ENCODE measurements at places on chromosomes 1 and 21. TPM values are rescaled to one million over a fixed set of nuclear protein-coding genes. Genes with fewer than 3 reads are reported as not detected.

Gene LENEP
- total RNA-seq, result 1.3 TPM

Gene ADARB1
- total RNA-seq, result 11.1 TPM

Gene LCE2B
- not detected for total RNA-seq

Gene ZNF648
- 0.23 TPM for total RNA-seq

Gene SPRR1A
- not detected for total RNA-seq

DNA sequence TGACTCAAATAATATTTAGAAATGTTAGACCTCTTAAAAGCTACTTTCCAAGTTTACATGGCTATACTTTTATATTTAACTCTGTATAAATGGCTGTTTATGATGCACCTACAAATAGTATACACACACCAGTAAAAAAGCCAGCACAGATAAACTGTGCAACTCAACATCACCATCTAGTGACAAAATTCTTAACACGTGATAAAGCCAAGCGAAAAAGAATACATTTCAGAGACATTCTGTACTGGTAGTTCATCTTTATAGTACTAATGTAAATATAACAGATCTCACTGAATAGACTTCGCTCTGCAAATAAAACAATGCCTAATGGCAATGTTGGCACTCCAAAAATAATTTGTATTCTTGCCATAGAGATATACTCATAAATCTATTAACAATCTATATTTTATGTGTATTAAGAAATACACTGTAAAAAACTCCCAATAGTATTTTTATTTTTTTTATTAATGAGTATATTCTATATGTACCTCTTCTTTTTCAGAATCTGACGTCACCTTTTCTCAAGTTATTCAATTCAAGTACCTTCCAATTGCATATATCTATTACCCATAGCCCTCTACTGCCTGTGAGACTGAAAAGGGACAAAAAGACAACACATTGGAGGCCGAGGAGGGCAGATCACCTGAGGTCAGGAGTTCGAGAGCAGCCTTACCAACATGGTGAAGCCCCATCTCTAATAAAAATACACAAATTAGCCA, 100.2 kb downstream of the DPYD start:
- DNase-seq, result no peak
- H3K27me3 ChIP-seq, result no peaks in the 10 kb centered on the region
- no peaks in the 10 kb centered on the region for H3K4me1 ChIP-seq
- no peaks in the 10 kb centered on the region for H3K36me3 ChIP-seq

DNA sequence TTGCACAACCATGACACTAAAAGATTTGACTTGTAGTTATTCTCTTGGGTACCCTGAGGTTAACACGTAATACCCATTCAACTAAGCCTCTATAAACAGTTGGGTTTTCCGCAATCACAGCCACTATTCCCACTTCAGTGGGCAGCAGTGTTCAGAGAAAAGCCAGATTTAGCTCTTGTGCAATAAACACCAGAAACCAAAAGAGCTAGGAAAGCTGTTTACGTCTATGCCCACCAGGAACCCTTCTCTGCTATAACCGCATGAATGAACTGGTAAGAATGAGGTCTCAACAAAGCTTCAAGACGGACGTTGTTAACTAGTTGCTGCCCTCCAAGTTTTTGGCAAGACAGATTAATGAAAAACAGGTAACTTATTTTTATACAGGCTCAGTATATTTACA, 101.3 kb downstream of the SLC45A1 start:
- peaks cover 2% of the 10 kb centered on the region for H3K36me3 ChIP-seq
- H3K4me3 ChIP-seq, result no peak overlapping the region
- no peak for DNase-seq
- H3K27me3 ChIP-seq, result no peaks in the 10 kb centered on the region
- no peak overlapping the region for H3K27ac ChIP-seq

DNA sequence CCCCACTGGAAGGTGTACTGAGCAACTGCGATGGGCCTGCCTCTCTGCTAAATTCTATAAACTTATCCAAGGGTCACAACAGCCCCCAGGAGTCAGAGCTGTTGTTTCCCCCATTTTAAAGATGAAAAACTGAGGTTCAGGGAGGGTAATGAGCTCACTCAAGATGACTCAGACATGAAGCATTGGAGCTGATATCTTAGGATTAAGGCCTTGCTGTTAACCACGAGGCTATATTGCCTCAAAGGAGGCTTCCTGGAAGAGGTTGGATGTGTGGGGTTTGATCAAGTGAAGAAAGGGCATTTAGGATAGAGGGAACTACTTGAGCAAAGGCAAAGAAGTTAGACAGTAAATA, 6.7 kb downstream of the LDLRAP1 start:
- no peak for DNase-seq
- H3K4me3 ChIP-seq, result no peak overlapping the region
- no peaks in the 10 kb centered on the region for H3K36me3 ChIP-seq
- no peak overlapping the region for H3K27ac ChIP-seq
- no peaks in the 10 kb centered on the region for H3K4me1 ChIP-seq

GRCh38 chr1:188489336-188490112, 1660.8 kb downstream of the PLA2G4A start:
- H3K4me1 ChIP-seq, result no peaks in the 10 kb centered on the region
- no peaks in the 10 kb centered on the region for H3K36me3 ChIP-seq
- H3K27me3 ChIP-seq, result no peaks in the 10 kb centered on the region
- H3K4me3 ChIP-seq, result no peak overlapping the region
- no peak for DNase-seq
- H3K27ac ChIP-seq, result no peak overlapping the region

DNA sequence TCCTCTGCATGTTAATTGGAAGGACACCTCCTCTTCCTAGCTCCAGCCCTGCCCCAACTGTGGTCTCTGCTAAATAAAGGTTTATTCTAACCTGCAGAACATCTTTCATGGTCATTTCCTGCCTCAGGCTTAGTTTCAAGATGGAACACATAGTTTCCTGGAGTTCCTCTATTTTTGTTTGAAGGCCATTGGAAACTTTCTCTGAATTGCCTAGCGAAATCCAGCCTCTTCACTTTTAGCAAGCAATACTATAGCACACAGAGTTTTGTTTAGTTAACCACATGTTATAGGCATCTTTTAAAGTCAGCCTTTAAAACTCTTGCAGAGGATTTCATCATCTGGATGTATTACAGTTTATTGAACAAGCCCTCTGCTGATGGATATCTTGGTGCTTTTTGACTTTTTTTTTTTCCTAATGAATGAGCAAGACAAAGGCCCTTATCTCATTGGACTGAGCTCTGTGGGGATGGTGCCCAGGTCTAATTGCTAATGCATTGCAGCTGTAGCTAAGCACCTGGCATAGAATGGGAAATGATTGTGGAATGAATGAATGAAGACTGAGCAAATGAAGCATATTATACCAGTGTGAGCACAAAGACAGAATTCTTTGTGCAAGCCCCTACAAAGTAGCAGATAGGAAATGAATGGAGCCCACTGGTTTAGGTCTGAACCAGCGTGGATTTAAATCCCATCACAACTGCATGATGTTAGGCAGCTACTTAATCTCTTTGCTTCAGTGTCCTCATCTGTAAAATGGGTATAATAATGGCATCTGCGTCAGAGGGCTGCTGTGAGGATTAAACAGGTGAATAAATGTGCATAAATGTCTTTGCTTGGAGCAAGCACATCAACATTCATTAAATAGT, 641 bp upstream of the CFAP107 start:
- no peak for DNase-seq
- no peaks in the 10 kb centered on the region for H3K4me1 ChIP-seq
- no peaks in the 10 kb centered on the region for H3K36me3 ChIP-seq
- no peak overlapping the region for H3K27ac ChIP-seq
- no peak overlapping the region for H3K4me3 ChIP-seq

- peak; percentile 41 for DNase-seq
- H3K4me1 ChIP-seq, result peaks cover 5% of the 10 kb centered on the region
- H3K27ac ChIP-seq, result no peak overlapping the region
- H3K27me3 ChIP-seq, result no peaks in the 10 kb centered on the region
- no peak overlapping the region for H3K4me3 ChIP-seq
- H3K36me3 ChIP-seq, result no peaks in the 10 kb centered on the region
These were observed 116.0 kb downstream of the IER5 start for GRCh38 chr1:181204530-181204929.

DNA sequence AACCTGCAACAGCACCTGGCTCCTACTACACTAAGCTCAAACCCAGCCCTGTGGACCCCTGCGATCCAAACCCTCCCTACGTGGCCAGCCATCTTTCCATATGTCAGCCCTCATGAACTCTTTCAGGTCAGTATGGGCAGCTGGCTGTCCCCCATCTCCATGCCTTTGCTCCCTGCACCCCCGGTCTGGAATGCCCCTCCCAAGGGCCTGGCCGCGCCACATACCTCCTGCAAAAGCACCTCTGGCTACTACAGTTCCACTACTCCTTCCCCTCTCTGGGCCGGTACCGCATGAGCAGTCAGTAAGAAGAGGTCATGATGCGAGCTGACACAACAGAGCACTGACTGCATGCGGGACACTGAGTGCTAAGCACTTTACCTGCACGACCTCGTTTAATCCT, 10.0 kb upstream of the TAGLN2 start:
- H3K4me1 ChIP-seq, result peaks cover 12% of the 10 kb centered on the region
- peaks cover 21% of the 10 kb centered on the region for H3K36me3 ChIP-seq
- DNase-seq, result no peak
- H3K27me3 ChIP-seq, result no peaks in the 10 kb centered on the region
- H3K4me3 ChIP-seq, result no peak overlapping the region

DNA sequence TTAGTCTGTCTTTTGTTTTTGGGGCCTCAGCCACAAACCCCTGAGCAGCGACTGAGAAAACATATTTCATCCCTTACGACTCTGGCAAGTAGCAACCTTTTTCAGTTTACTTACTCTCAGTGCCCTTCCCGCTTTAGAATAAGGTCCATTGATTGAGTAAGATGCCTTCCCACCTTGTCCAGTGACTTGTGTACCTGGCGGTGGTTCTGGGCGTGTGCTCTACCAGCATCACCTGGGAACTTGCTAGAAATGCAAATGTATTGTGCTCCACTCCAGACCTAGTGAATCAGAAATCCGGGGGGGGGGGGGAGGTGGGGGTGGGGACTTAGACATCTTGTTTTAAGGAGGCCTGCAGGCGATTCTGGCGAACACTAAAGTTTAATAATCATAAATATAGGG, 72.1 kb downstream of the S1PR1 start:
- H3K4me3 ChIP-seq, result no peak overlapping the region
- no peak for DNase-seq
- no peaks in the 10 kb centered on the region for H3K27me3 ChIP-seq
- H3K36me3 ChIP-seq, result no peaks in the 10 kb centered on the region
- H3K4me1 ChIP-seq, result peaks cover 4% of the 10 kb centered on the region

DNA sequence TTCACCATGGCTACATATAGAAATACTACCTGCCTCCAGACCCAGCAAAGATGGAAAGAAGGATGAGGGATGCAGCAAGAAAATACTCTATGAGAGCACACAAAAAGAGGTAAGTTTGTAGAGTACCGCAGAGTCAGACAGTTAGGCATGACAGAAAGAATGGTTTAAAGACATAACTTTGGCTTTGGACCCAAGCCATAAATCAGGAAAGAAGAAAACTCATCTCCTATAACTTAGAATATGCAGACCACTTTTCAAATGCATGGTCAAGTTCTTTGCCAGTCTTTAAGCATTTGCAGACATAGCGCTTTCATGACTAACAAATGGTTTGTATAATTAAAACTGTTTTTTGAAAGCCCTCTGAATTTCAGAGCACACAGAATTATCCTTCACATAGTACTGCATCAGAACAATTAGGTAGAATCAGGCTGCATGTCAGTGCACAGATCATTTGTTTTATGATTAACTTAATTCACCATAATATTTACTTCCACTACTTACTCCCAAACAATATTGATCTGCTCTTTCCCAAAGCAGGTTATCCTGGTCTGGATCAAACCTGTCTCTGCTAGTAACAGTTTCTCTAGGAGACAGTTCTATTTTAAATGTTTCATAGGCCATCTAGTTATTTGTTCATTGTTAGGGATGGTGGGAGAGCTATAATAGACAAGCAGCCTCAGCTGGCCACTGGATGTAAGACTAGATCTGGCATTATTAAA, 280.7 kb upstream of the NR5A2 start:
- H3K27me3 ChIP-seq, result no peaks in the 10 kb centered on the region
- no peak overlapping the region for H3K27ac ChIP-seq
- no peak for DNase-seq
- H3K4me3 ChIP-seq, result no peak overlapping the region

GRCh38 chr21:25421321-25422028, 185.8 kb downstream of the MRPL39 start:
- H3K27me3 ChIP-seq, result no peaks in the 10 kb centered on the region
- DNase-seq, result no peak
- no peak overlapping the region for H3K4me3 ChIP-seq
- H3K36me3 ChIP-seq, result no peaks in the 10 kb centered on the region
- H3K27ac ChIP-seq, result no peak overlapping the region

GRCh38 chr1:10728595-10729410, 67.6 kb downstream of the CASZ1 start:
- H3K4me1 ChIP-seq, result peaks cover 8% of the 10 kb centered on the region
- peak; percentile 63 for DNase-seq
- no peaks in the 10 kb centered on the region for H3K36me3 ChIP-seq
- no peak overlapping the region for H3K4me3 ChIP-seq
- peak overlapping the region; percentile 49 for H3K27ac ChIP-seq

- H3K4me3 ChIP-seq, result no peak overlapping the region
- no peak overlapping the region for H3K27ac ChIP-seq
- no peaks in the 10 kb centered on the region for H3K36me3 ChIP-seq
- H3K27me3 ChIP-seq, result no peaks in the 10 kb centered on the region
- DNase-seq, result no peak
These were observed 75.1 kb downstream of the UCHL5 start for GRCh38 chr1:192984080-192984479.

- H3K27ac ChIP-seq, result no peak overlapping the region
- H3K36me3 ChIP-seq, result no peaks in the 10 kb centered on the region
- peaks cover 17% of the 10 kb centered on the region for H3K4me1 ChIP-seq
- no peaks in the 10 kb centered on the region for H3K27me3 ChIP-seq
- no peak overlapping the region for H3K4me3 ChIP-seq
These were observed 44.3 kb downstream of the PEX14 start for GRCh38 chr1:10519016-10519417.

DNA sequence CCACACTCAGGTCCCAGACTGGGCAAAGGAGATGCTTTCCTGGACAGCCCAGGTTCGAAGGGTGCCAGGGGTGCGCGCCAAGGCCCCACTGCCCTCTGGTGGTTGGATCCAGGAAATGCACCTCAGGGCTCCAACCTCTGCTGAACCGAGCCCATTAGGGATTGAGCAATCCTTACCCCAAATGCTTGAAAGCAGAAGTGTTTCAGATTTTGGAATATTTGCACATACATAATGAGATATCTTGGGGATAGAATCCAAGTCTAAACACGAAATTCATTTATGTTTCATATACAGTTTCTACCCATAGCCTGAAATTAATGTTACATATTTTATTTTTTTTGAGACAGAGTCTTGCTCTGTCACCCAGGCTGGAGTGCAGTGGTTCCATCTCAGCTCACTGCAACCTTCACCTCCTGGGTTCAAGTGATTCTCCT, 57.4 kb downstream of the SLC9A1 start:
- DNase-seq, result peak; percentile 93
- H3K4me1 ChIP-seq, result no peaks in the 10 kb centered on the region
- H3K36me3 ChIP-seq, result no peaks in the 10 kb centered on the region
- no peak overlapping the region for H3K27ac ChIP-seq
